ENCODE measurements at places on chromosomes 2 and 18. TPM values are rescaled to one million over a fixed set of nuclear protein-coding genes. Genes with fewer than 3 reads are reported as not detected.

Gene CACNB4
- polyA plus RNA-seq, result 1.1 TPM

Gene DHRS9
- 0.44 TPM for polyA plus RNA-seq

Gene PROC
- polyA plus RNA-seq, result 0.59 TPM

Gene GPR17
- polyA plus RNA-seq, result 15.5 TPM

Gene PKDCC
- polyA plus RNA-seq, result 4.1 TPM

Gene DLGAP1
- 8.0 TPM for polyA plus RNA-seq

Gene C2orf49
- polyA plus RNA-seq, result 12.0 TPM

Gene LAMA3
- 1.8 TPM for polyA plus RNA-seq

Gene SPP2
- not detected for polyA plus RNA-seq

Gene MCEE
- 7.3 TPM for polyA plus RNA-seq

Gene PSMA8
- not detected for polyA plus RNA-seq

Gene PCARE
- not detected for polyA plus RNA-seq

Gene RPRM
- polyA plus RNA-seq, result 29.6 TPM

Gene UGT1A4
- not detected for polyA plus RNA-seq

Gene ARHGAP25
- 4.9 TPM for polyA plus RNA-seq

Gene SH2D6
- 1.8 TPM for polyA plus RNA-seq

Gene ARPC2
- 169 TPM for polyA plus RNA-seq

Gene VPS4B
- 30.5 TPM for polyA plus RNA-seq

Gene TSPYL6
- polyA plus RNA-seq, result not detected

- no peak for DNase-seq
Observed at GRCh38 chr2:40540026-40540425, 88.1 kb upstream of the SLC8A1 start.

- DNase-seq, result no peak
Observed at GRCh38 chr18:79121746-79122474, 52.7 kb downstream of the ATP9B start.

DNA sequence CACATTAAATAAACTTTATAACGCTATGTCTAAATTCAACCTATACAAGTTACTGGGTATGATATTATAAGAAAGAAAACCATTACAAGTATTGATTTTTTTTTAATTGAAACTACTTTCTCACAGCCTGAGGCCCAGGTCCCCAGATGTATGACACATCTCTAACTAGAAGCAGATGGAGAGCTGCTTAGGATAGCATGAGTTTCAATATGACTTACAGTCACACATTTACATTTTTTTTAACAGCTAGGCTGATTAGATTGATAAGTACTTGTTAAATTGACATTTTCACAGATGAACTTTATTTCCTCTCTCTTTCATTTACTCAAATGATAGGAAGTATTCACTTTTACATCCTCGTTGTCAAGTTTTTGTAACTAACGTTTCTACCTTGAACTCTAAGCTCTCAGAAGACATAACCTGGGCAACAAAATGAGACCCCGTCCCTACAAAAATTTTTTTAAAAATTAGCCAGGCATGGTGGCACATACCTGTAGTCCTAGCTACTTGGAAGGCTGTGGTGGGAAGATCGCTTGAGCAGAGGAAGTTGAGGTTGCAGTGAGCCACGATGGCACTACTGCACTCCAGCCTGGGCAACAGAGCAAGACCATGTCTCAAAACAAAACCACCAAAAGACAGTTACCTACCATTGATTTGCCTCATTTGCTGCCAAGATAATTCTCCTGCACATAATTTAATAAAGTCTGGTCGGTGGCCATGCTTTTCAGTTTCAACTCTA is 52.4 kb downstream of the STK39 start:
- peak; percentile 53 for DNase-seq

GRCh38 chr18:4658804-4659203 is 203.7 kb upstream of the DLGAP1 start:
- no peak for DNase-seq

DNA sequence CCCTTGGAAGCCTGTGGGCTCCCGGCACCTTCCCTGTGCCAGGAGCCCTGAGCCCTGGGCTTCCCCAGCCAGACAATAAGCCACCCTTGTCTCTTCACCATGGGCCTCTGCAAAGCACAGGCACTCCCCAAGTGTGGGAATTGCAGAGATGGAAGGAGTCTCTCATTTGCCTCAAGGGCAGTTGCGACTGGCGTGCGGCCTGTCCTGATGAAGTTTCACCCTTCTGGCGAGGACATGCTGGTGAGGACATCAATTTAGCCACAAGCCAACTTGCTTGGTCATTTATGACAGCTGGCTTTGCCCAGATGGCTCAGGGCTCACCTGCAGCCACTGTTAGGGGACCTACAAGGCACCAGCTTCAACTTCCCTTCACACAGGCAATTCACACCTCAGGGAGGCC is 180.2 kb downstream of the ANAPC1 start:
- DNase-seq, result no peak

DNA sequence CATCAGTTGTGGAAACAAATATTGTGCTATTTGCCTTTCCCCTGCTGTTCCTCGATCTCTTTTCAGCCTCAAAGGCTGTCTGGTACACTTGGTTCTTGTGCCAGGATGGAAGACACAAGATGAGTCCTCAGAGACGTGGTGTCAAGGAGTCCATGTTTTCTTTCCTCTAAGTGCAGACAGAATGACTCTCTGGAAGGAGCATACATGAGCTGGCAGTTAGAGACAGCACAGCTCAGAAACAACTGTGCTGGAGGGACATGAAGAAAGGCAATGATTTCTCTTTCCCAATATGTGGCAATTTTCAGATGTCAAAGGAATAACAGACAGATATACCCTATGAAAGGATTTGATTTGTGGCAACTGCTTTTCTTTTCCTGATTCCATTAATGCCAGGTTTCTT is 162.2 kb downstream of the AFF3 start:
- peak; percentile 76 for DNase-seq

DNA sequence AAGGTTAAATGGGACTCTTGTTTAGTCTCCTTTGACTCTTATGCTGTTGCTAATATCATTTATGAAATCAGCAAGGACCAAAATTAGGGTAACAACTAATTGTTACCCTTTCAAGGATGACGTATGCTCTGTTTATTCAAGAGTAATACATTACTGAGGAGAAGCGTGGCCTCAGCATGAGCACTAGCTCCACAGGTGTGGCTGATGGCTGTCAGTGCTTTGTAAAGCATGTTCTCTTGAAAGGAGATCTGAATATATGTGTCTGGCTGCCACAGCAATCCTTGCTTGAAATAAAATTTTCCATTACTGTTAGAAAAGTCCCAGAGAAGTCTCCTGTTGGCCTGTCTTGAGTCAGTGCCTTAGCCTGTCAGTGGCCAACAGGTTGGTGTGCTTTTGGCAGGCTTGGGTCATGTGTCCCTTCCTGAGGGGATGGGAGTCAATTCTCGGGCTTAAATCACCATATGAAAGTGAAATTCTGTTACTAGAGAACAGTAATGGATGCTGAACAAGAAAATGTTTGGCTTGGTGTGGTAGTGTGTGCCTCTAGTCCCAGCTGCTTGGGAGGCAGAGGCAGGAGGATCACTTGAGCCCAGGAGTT is 32.7 kb downstream of the ABI2 start:
- no peak for DNase-seq

GRCh38 chr18:11175266-11175979 is 26.1 kb upstream of the PIEZO2 start:
- no peak for DNase-seq

- no peak for DNase-seq
Observed at GRCh38 chr2:8549273-8549922, 132.5 kb upstream of the ID2 start.

DNA sequence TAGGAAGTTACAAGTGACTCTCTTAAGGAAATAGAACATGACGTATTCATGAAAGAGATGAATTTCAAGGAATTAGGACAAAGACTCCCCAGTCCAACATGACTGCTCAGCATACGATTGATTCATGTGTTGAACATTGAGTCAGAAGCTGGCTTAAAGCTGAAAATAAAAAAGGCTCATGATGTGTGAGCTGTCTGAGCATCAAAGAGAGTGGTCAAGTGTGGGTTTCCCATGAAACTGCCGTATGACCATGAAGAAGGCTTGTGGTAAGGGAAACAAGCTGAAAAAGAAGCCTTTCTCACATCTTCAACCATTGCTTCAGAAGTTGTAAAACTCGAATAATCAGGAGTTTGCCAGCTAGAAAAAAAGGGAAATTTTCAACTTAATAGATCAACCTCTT is 201.9 kb upstream of the APCDD1 start:
- no peak for DNase-seq

DNA sequence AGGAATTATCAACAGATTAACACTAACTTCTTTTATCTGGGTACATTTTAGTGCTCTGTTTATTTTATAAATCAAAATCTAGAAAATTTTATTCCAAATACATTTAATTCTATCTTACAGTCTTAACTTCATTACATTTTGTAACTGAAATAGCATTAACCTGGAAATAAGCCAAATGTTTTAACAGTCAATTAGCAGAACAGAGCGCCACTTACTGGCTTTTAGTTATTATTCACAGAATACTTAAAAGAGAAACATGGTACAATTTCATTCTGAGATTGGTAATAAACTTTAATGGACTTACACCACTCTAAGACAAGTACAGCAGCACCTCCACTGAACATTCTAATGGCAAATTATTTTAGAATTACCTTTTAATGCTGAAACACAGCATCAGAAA is 38.6 kb downstream of the SS18 start:
- DNase-seq, result peak; percentile 7

DNA sequence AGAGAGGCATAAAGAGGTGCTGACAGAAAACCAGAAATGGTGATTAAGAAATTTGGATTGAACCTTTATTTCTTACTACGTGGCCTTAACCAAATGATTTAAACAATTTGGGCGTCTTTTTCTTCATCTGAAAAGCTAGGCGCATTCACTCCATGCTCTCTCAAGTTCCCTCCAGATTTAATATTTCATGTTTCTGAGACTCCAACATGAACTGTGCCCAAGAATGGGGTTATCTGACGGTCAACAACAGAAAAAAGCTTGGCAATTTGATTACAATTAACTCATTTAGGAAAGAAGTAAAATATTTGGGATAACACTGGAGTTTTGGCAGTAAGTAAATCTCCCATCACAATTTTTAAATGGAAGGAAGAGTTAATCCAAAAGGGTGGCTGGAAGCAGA is 345.4 kb downstream of the ARHGAP15 start:
- no peak for DNase-seq

DNA sequence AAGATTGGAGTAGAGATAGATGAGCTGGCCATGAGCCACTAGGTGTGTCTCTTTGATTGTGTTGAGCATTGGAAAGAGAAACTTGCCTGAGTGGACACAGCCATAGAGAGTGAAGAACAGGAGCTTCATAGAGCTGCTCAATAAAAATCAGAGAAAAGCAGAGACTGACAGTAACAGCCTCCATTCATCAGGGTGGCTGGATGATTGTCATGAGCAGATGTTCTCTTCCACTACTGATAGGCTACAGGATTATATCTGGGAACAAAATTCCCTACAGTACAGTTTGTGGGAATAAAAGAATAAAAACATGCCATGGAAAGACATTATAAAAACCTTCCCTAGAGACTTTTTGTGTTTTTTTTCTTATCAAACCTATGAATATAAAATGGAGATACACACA is 404.8 kb upstream of the ACVR2A start:
- no peak for DNase-seq

GRCh38 chr18:79587779-79588635 is 91.6 kb upstream of the CTDP1 start:
- DNase-seq, result no peak

DNA sequence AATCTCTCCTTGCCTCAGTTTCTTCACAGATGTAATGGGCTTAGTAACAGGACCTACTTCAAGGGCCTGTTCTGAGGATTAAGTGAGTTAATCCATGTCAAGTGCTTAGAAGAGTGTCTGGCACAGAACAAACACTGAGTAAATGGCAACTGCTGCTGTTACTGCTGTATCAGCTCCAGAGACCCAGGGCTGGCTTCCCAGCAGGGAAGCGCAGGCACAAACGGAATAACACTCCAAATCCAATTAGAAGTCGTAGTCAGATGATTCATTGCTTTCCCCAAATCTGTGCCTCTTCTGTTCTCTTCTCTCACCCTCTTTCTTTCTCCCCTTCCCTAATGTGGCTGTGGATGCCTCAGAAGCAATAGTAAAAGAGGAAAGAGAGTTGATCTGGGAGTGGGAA is 101.1 kb upstream of the FZD7 start:
- peak; percentile 56 for DNase-seq

GRCh38 chr18:31657823-31658669 is 26.3 kb downstream of the B4GALT6 start:
- no peak for DNase-seq

- DNase-seq, result no peak
Observed at GRCh38 chr18:23701544-23702064, 12.4 kb downstream of the LAMA3 start.

DNA sequence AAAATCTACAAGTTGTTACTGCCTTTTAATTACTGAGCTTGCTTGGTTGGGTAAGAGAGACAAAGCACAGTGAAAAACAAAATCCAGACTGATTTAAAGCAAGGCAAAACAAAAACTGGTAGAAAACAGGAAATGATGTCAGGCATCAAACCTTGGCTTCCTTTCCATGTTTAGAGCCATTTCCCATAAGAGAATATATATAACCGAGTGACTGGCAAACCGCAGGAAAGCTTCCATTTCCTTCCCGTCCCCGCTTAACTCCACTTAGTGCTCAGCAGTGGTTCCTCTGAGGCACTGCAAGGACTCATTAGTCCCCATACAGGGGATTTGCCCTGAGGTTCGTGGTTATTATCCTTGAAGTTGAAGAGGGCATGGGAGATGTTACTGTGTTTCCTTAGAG is 446.3 kb downstream of the LPIN1 start:
- no peak for DNase-seq

GRCh38 chr2:20391951-20392699 is 41.5 kb upstream of the PUM2 start:
- no peak for DNase-seq

- DNase-seq, result no peak
Observed at GRCh38 chr2:231800493-231801091, 14.3 kb downstream of the COPS7B start.

- DNase-seq, result no peak
Observed at GRCh38 chr2:160433466-160434140, 60.0 kb downstream of the RBMS1 start.

DNA sequence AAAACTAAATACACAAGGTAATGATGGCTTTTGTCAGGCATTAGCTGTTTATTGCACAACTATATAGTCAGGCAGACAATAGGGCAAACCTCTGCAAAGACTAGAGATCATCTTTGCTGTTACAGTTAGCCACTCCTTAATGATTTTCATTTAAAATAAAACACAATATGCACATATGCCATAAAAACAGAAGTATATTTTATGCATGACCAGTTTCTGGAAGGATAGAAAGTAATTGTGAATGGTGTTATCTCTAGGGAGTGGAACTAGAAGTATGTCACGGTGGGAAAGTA is 102.0 kb downstream of the CHN1 start:
- DNase-seq, result no peak

DNA sequence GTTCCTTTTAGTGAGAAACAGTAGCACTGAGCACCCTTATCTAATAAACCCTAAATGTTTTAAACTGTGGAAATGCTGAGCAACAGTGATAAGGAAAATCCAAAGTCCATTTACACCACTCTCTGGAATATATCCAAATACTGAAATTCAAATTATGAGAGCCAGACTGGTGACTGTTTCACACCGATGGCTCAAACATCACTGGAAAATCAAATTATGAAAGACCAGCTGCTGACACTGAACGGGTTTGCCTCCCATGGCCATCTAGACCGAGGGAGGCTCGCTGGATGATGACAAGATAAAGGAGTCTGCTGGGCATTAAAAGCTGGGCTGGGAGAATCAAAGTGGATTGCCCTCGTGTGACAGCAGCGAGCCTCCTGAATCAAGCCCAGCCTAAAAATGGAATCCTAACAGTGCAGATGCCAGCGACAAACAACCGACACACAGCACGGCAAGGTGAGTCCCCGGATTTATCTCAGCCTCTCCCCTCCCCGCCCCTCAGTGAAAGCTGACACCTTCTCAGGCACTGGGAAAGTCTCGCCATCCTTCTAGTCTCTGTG is 30.3 kb downstream of the SERPINE2 start:
- DNase-seq, result peak; percentile 66
